ENCODE measurements at places on chromosomes 3 and 15. TPM values are rescaled to one million over a fixed set of nuclear protein-coding genes. Genes with fewer than 3 reads are reported as not detected.
A peak's percentile ranks its signal among the peaks of the same experiment; 100 is the strongest.

The C15orf62 gene
- total RNA-seq: not detected

The P3H2 gene
- 49.8 TPM for total RNA-seq

GRCh38 chr3:10983219-10983916 lies 9.2 kb upstream of the SLC6A1 start:
- DNase-seq: peak; percentile 36

DNA sequence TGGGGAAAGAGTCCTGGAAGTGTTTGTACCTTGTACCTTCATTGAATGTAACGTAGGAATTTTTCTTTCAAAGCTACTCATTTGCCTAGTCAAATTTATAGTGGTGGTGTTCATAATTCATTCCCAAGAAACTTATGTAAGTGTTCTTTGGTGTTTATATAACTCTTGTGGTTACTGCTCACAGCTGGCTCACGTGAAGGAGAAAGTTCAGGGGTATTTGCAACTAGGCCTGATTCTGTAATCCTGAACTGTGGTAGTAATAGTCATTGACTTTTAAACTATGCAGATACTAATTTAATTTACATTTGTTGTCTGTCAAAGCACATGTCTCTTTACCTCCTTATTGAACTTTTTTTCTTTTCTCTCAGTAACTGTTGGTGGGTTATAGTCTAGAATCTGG lies 50.5 kb upstream of the TEX264 start:
- DNase-seq: no peak

DNA sequence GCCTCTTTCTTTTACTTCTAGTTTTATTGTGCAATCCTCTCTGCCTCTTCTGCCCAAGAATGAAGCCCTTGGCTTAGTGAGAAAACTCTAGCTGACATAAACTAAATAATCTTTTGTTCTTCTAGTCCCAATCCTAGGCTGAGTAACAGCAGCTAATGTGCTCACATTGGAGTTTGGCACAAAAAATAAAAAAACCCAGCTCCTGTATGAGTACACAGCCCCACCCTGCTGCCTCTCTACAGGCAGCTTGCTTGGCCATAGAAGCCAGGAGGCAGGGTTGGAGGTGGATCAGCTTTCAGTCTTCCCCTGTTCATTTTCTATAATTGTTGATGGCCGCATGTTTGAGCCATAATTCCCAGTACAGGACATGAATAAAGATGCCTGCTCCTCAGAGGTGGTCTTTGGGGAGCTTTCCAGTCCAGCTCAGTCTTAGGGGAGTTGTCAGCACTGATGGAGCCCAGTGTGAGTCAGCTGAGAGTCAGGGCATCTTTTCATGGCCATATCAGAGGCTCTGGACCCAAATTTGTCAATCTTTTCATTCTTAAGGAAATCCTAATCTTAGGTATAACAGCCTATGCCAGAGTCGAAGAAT lies 46.7 kb downstream of the RTP1 start:
- DNase-seq: no peak

- no peak for DNase-seq
Measured at GRCh38 chr3:27279123-27279522, 90.1 kb downstream of the NEK10 start.

DNA sequence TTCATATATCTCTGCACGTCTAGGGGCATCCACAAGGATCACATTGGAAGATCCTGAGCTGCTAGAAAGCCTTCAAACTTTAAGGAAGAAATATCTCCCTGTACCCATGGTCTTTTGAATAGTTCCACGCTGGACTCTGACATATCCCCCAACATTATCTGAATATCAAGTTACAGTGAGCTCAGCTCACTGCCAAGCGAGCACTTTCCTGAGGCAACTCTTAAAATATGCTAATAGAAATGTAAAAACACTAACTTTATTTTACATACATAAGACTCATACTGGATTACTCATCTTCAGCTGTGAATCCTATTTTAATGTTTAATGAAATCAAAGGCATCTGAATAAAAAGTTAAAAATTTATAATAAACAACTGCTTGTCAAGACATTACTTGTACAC lies 420.2 kb upstream of the CCDC54 start:
- no peak for DNase-seq

DNA sequence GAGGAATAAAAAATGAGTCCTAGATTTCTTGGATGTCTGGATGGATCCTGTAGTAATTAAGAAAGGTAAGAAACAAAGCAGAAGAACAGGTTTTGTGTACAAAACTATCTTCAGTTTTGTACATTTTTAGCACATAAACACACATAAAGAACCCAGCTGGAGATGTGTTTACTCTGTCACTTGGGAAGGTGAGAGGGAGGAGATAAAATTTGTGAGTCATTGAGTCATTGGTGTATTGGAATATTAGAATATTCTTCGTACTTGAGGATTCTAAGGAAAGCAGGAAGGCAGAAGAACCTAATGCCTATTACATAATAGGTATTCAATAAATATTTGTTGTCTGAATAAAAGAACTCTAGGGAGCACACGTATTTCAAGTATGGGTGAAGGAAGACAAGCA lies 17.4 kb downstream of the APPL1 start:
- DNase-seq: no peak

- DNase-seq: peak; percentile 25
Measured at GRCh38 chr15:89999676-90000185, 1.4 kb upstream of the ZNF710 start.

DNA sequence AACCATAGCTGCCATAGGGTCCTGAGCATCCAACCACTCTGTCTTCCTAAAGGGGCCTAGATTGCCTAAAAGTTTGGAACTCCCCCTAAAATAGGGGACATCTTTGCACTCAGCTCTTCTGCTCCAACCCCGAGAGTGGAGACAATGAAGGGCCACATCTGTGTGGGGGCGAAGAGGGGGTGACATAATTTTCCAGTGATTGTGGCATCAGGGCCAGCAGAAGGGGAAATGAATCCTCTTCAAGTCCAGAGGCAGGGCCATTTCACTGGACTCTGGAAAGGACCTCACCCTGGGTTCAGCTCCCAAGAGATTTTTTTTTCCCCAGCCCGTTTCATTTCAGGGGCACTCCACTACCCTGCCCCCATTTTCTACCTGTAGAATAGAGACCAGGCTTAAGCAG lies 4.6 kb upstream of the ANKRD63 start:
- DNase-seq: no peak

DNA sequence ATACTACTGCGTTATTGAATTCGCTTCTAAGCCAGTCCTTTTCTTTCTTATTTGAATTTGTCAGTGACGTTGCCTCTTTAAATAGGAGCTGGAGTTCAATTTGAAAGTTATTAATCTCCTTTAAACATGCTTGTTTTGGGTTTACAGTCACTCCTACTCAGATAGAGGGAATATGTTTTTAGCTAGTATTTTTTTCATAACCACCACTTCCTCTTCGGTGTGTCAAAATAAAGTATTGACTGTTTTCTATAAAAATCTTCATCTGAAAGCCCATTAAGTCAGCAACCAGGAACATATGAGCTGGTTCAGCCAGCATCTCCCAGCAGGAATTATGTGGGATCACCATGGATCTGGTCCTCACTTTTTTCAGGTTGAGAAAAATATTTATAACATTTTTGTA lies 772.9 kb downstream of the DIPK2A start:
- no peak for DNase-seq

- DNase-seq: no peak
Measured at GRCh38 chr3:151329363-151329762, at the start of gene P2RY13. TSS of gene P2RY13 (minus strand) at chr3:151329549. CDS start at chr3:151329528, 21 bp downstream.

Measured in Daoy (cell line).